ENCODE measurements at places on chromosomes 13 and 19. TPM values are rescaled to one million over a fixed set of nuclear protein-coding genes. Genes with fewer than 3 reads are reported as not detected.

CAPN12 gene
- 5.0 TPM for total RNA-seq

BBC3 gene
- 18.2 TPM for total RNA-seq

GRIN2D gene
- 7.9 TPM for total RNA-seq

EFNB2 gene
- total RNA-seq: 3.0 TPM

MCEMP1 gene
- not detected for total RNA-seq

CLEC17A gene
- 0.09 TPM for total RNA-seq

RFPL4A gene
- total RNA-seq: 0.31 TPM

PGLYRP1 gene
- not detected for total RNA-seq

GRIK5 gene
- total RNA-seq: 0.72 TPM

OR7A5 gene
- total RNA-seq: not detected

ELSPBP1 gene
- not detected for total RNA-seq

A1BG gene
- 9.0 TPM for total RNA-seq

CCL25 gene
- total RNA-seq: not detected

SERPINE3 gene
- total RNA-seq: not detected

IGFL2 gene
- 1.3 TPM for total RNA-seq

CCDC169 gene
- 0.35 TPM for total RNA-seq

CGB3 gene
- total RNA-seq: not detected

S1PR4 gene
- total RNA-seq: 0.12 TPM

TNNT1 gene
- 114 TPM for total RNA-seq

SLC7A10 gene
- 0.15 TPM for total RNA-seq

COMP gene
- 0.06 TPM for total RNA-seq

DNAAF3 gene
- total RNA-seq: 4.5 TPM

SIGLECL1 gene
- not detected for total RNA-seq

EBI3 gene
- total RNA-seq: 5.2 TPM

NXNL1 gene
- total RNA-seq: not detected

FAM216B gene
- not detected for total RNA-seq

CXCL17 gene
- 0.18 TPM for total RNA-seq

CD209 gene
- total RNA-seq: not detected

THSD8 gene
- total RNA-seq: 6.2 TPM

Measured in A549 treated with CORT108297 at 1 μM for 4 hours (cell line).